A673 (cell line): ENCODE measurements at places on chromosomes 5 and 9. TPM values are rescaled to one million over a fixed set of nuclear protein-coding genes. Genes with fewer than 3 reads are reported as not detected.

DNA sequence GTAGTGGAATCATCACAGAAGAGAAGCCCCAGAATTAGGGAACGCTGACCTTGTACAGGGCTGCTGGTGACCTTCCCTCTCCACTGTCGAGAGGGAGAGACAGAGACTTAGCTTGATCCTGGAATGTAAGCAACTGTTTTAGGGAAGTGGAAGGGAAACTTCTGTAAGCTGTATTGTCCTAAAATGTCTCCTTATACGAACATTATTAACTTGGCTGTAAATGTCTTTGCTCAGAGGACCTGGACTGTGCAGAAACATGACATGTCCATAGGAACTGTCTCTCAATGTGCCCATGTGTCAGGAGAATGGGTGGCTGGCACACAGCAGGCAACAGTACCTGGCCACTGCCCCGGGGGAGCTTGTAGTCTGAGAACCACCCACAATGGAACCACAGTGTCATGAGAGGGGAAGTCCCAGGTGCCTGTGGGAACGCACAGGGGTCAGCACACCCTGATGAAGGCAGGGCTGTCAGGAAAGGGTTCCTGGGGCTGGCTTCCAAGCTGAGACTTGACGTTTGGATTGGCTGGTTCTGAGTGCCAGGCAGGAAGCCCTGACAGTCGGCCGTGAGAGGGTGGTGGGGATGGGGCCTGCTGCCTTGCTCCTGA is 34.0 kb downstream of the DAP start:
- DNase-seq: no peak

- no peak for DNase-seq
These were observed 37.4 kb downstream of the SHB start for GRCh38 chr9:38031594-38031993.

Gene ANKRD31
- 0.04 and 0.15 TPM in 2 replicates for total RNA-seq

DNA sequence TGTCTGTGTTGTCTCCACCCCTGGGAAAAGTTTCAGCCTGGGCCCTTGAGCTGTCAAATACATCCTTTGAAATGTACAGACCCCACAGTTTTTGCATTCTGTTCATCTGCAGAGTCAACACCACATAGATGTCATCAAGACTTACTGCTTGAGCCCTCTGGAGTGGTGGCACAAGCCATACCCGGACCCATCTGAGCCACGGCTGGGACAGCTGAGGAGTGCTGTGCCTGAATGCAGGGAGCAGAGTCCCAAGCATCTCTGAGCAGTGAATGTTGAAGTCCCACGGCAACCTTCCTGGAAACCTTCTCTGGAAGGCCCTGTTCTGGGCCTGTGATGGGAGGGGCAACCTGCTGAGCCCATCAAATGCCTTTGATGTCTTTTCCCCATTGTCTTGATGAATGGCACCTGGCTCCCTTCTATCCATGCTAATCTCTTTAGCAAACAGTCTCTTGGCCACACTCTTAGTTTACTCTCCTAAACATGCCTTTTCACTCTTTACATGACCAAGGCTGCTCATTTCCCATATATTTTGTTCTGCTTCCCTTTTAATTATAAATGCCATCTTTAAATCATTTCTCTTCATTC is 92.5 kb downstream of the ATPSCKMT start:
- no peak for DNase-seq

- DNase-seq: no peak
These were observed 628 bp downstream of the SYNPO start for GRCh38 chr5:150641006-150641570.

- DNase-seq: peak; percentile 57
These were observed 134.0 kb upstream of the MYO10 start for GRCh38 chr5:17069995-17070511.

Gene LRRC70
- total RNA-seq: 1.8 and 2.0 TPM in 2 replicates

Gene WNK2
- total RNA-seq: 9.6 and 11.8 TPM in 2 replicates

Gene N4BP3
- total RNA-seq: 0.66 and 0.73 TPM in 2 replicates

DNA sequence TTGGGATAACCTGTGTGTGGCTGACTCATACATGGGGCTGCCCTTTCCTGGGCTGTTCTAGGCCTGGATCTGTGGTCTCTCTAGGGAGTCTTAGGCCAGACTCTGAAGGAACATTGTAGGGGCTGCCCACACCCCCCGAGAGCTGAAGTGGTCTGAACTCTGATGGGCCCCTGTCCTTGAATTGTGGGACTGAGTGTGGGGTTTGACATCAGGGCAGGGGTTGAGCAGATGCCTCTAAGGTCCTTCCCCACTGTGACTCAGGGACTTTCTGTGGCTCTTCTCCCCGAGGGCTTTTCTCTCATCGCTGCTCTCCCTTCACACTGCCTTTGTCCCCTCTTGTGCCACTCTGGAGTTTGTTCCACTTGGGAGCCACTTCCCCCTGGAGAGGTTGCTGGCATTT is 215.0 kb downstream of the MELK start:
- DNase-seq: no peak

Gene GABRA1
- not detected in 2 replicates for total RNA-seq

DNA sequence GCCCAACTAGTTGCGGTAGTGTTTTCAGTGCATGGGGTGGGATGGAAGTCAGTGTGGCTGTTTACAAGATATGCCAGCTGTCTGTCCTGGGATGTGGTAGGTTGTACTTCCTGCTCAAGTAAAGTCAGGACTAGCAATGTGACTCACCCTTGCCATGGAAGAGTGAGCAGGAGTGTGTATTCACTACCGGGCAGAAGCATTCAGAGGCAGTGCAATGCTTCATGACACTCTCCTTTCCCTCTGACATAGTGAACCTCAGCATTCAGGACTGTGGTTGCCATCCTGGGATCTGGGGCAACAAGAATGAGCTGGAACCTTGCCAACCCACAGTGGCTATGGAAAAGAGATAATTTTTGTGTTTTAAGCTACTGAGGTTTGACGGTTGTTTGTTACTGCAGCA is 68.9 kb downstream of the BOD1 start:
- DNase-seq: no peak

DNA sequence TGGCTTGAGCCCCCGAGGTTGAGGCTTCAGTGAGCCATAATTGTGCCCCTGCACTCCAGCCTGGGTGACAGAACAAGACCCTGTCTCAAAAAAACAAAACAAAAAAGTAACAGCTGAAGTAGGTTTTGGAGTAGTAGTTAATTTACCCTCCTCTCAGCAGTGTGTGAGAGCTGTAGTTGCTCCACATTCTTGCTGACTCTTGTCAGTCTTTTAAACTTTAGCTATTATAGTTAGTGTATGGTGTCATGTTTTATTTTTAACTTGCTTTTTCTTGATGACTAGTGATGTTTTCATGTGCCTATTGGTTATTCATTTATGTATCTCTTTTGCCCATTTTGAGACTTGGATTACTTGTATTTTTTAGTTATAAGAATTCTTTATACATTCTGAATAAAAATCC is 52.9 kb upstream of the DHFR start:
- DNase-seq: no peak

Gene TSSK1B
- total RNA-seq: not detected in 2 replicates

DNA sequence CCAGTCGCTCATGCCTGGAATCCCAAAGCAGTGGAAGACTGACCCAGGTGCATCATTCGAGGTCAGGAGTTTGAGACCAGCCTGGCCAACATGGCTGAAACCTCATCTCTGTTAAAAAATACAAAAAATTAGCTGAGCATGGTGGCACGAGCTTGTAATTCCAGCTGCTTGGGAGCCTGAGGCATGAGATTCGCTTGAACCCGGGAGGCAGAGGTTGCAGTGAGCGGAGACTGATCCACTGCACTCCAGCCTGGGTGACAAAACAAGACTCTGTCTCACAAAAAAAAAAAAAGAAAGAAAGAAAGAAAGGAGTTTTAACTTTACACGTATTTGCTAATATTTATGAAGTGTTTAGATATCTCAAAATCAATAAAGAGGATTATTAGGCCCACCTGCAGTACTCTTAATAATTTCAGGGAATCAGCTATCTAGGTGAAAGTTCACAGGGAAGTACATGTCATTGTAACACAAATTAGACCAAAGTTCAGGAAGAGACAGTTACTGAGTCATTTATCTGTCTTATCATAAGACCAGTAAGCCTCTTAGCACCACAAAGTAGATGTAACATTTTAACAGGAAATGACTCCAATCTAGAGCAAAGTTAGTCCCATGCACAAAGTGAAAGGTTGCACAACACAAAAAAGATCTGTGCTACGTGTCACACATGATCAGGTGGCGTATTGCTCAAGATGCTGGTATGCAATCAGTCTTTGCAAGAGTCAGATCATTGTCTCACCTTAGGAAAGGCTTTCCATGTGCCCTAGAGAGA is 34.1 kb upstream of the PLIN2 start:
- DNase-seq: peak; percentile 43

DNA sequence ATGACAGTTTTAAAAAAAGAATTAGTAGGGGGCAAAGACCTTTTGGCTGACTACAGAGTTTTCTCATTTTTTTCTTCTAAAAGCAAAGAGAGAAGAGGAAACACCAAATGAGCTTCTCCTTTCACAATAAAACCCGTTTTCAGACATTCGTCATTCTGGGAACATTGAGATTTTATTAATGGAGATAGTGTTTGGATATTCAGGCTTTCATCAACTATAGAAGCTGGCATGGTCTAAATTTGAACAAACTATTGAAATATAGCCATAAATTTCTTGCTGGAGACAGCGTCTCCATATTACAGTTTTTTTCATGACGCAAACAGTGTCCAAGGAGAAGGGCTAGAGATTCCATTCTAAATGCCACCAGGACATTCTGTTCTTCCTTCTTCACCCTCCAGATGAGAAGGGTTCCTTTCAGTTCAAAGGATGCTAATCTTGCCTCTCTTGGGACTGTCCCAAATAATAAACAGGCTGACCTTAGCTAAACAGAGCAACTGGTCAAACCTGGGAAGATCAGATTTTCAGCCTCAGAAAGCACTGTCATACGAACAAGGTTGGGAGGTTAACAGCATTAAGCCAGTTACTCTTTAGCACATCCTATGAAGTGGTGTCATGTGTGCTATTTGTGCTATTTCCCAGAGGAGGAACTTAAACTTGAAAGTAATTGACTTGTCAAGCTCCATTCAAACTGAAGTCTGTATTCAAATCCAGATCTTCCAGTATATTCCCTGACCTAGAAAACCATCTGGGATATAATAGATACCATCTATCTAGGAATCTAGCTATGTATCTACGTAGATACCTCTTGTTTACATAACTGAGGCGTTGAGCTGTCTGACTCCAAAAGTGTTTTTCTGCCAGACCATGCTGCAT is 125.6 kb downstream of the LPAR1 start:
- no peak for DNase-seq

- DNase-seq: no peak
These were observed 597.4 kb upstream of the PTGER4 start for GRCh38 chr5:40082313-40082712.

GRCh38 chr5:142817949-142818431 is 47.8 kb downstream of the ARHGAP26 start:
- DNase-seq: no peak
